CD14-positive monocyte (primary cell): ENCODE measurements at places on chromosomes 7 and 10.

GRCh38 chr7:109284943-109285342 lies 715.3 kb downstream of the DNAJB9 start:
- no peak for DNase-seq

DNA sequence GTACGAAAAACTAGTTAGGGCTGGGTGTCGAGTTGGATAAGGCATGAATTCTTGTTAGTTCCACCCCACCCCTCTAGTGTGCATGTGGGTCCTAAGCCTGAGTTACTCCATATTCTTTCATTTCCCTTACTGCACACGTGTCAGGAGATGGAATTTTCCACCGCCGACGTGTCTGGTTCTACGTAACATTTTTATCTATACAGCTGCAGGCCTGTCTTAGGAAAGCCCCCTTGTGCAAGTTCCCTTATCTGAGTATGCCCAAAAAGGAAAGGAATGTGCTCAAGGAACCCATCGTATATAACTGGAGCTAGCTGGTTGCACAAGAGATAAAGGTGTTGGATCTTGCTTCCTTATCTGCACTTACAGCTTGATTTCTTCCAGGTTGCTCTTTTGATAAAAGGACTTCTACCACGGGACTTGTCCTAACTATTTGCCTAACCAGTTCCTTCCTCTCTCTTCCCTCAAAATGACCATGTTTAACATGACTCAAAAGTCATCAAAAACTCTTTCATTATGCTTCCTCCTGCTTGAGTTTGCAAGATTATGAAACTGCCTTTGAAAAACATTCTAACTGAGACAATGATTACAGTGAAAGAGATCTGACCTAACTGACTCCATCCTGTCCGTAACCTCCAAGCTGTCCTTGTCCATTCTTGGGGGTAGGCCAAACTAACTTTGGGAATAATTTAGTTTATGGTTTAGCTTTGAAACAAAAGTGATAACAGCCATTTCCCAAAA lies 181.4 kb downstream of the AKR1D1 start:
- peak; percentile 78 for DNase-seq

- DNase-seq, result peak; percentile 48
Measured at GRCh38 chr7:22697876-22698606, 29.0 kb upstream of the IL6 start.

DNA sequence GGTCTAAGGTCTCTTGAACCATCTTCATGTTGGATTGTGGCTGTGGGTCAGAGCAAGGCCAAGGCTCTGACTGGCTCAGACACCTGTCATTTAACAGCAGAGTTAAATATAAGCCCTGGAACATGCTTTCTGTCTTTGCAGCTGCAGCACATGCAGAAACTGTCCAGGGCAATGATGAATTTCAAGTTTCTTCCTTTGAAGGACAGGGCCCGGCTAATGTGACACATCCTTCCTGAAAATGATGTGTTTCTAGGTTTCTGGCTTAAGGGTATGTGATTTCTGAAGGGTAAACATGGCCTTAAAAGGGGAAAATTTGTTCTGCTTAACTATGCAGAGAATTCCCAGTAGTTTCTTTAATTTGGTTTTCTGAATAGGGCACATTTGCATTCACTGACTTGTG lies 34.0 kb upstream of the SLC35B4 start:
- no peak for DNase-seq

GRCh38 chr10:7085147-7085912 lies 325.5 kb downstream of the SFMBT2 start:
- DNase-seq, result no peak

DNA sequence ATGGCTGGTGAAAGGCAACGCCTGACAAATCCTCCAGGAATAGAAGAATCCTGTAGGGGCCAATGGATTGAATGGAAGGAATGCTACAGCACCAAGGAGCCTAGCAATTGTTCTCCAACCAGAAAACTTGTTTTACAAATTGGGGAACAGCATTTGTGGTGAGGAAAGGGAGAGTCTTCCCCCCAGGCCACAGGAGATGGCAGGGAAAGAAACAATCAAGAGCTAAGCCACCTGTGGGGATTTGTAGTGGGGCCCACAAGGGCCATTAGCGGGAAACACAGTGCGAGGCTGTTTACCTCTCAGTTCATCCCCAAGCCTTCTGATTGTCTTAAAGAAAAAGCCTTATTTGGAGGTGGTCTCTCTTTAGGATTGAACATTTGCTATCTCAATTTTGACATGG lies 48.5 kb upstream of the KCNMA1 start:
- DNase-seq, result no peak

DNA sequence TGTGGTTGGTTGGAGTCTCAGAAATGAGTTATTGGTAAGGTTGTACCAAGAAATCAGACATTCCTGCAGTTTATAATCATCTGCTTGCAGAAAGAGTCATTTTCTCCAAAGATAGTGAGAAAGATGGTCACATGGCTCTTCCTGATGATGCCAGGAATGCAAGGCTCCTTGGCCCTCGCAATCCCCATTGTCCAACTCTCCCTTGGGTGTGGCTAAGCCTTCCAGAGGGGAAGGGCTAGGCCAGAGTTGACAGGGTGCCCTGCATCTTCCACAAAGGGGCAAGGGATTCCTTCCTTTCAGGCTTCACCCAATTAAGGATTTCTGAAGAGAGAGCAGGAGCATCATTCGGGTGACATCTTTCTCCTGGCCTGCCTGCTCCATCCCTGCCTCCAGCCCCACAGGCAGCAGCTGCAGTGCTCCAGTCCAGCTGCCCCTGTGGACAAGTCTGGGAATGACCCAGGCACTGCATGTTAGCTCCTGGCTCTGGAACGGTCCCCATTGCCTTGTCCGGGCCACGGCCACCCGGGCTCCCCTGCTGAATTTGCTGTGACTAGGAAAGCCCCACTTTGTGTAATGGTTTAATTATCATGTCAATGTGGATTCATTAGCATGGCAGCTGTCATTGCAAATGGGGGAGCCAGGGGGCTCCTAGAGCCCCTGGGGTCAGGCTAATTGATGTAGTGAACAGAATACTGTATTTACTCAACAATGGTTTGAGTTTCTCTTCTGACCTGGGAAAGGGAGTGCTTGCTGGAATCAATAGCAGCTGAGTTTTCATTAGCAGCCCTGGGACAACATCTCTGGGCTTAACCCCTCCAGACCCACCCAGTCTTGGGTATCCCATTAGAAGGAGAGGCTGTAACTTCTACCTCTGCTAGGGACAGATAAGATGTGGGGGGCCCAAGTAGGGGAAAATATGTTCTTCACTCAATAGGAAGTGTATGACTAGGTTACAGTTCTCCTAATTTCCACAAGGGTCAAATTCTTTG lies 112.6 kb upstream of the TBX20 start:
- DNase-seq, result no peak

- no peak for DNase-seq
Measured at GRCh38 chr7:15399441-15399840, 162.4 kb downstream of the AGMO start.

DNA sequence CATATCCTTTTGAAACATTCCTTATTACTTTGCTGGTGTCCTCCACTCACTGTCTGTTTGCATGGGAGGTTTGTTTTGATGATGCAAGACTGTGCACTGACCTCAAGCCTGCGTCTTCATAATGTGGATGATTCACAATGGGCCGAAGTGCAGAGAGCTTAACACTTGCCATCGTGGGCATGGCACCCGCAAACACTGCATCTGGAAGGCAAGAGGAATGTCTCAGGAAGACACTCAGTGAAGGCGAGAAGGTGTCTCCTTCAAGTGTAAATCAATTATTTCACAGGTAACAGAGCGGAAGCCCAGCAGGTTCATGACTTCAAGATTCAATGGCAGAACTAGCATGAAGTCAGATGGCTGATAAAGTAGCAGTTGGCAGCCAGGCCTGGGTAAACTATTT lies 98.1 kb downstream of the DPY19L1 start:
- no peak for DNase-seq

GRCh38 chr7:15855525-15856109 lies 169.1 kb upstream of the MEOX2 start:
- no peak for DNase-seq

GRCh38 chr10:29099001-29099400 lies 189.9 kb upstream of the LYZL1 start:
- DNase-seq, result no peak

DNA sequence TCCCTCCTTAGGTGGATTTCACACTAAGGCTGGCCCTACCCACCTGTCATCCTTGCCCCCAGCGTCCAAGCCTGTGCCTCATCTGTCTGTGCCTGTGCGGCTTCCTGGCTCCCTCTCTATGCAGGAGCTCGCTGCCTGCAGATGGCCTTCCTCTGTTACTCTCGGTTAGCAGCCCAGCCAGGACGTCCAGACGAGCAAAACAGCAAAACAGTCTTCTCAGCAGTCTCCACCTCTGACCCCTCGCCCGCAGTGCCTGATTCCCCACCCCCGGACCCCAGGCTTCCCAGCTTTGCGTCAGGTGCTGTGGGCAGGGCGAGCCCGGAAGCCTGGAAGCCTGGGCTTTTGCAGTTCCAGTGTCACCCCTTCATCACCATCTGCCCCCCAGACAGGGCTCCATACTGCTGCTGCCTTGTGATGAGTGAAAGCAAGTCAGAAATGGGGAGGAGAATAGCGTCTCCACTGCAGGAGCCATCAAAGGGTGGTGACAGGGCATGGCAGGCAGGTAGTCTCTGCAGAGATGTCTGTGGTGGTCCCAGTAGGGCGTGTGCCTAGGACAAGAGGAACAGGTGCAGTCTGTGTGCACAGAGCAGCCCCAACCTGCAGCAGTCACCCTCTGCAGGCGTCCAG lies 88.5 kb downstream of the ADCY1 start:
- DNase-seq, result no peak

GRCh38 chr7:64758151-64758550 lies 36.1 kb upstream of the ZNF138 start:
- DNase-seq, result no peak

DNA sequence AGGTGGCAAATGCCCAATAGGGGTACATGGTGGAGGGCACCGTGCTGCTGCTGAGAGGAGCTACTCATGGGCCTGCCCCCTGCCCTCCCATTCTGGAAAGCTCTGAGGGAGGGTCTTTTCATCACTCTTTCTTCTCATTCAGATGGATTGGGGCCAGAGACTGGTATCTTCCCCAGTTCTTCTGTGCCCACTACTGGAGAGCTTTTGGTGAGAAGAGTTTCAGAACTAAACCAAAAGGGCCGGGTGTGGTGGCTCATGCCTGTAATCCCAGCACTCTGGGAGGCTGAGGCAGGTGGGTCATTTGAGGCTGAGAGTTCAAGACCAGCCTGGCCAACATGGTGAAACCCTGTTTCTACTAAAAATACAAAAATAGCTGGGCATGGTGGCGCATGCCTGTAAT lies 12.5 kb downstream of the ADRA2A start:
- DNase-seq, result no peak

GRCh38 chr10:104080762-104081161 lies 4.9 kb downstream of the COL17A1 start:
- DNase-seq, result peak; percentile 12
